Activated CD8-positive, alpha-beta T cell treated with anti-CD3 and anti-CD28 coated beads for 36 hours (primary cell): ENCODE measurements at places on chromosomes 3 and 15.

DNA sequence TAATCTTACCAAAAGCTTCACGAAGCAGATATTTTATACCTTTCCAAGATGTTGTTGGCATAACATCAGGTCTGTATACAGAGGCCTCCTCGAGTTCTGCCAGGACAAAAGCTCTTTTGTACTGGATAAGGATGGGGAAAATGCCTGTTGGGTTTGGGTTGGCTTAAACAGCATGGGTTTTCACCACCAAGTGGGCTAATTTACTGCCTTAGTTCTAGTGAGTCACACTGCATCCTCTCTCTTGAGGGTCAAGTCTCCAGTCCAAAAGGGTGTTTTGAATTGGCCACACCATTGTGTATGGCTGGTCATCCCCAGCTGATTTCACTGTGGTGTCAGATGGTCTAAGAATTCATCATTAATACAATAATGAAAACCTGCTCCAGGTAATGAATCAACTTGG lies 26.1 kb upstream of the BHLHE40 start:
- H3K4me1 ChIP-seq = no peaks in the 10 kb centered on the region
- H3K36me3 ChIP-seq = no peaks in the 10 kb centered on the region
- no peaks in the 10 kb centered on the region for H3K27me3 ChIP-seq
- DNase-seq = no peak
- H3K27ac ChIP-seq = no peak overlapping the region

DNA sequence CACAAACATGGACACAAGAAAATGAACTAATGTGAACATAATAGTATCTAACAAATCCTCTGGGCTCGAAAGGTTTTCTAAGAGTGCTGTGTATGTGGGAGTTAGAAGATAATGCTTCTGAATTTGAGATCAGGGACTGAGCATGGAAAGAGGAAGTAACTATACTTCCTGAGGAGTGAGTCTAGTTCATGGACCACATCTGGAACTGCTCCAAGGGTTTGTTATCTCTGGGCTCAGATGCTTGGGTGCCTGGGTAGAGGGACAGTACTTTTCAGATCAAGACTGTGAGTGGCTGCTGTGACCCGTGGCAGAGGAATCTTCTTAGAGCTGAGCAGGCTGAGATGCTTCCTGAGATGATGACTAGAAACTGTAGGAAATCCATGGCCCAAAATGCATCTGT lies 28.5 kb downstream of the TBC1D23 start:
- H3K36me3 ChIP-seq = peaks cover 12% of the 10 kb centered on the region
- H3K27me3 ChIP-seq = no peaks in the 10 kb centered on the region
- no peak for DNase-seq
- H3K4me1 ChIP-seq = no peaks in the 10 kb centered on the region
- no peak overlapping the region for H3K27ac ChIP-seq
- no peak overlapping the region for H3K4me3 ChIP-seq

DNA sequence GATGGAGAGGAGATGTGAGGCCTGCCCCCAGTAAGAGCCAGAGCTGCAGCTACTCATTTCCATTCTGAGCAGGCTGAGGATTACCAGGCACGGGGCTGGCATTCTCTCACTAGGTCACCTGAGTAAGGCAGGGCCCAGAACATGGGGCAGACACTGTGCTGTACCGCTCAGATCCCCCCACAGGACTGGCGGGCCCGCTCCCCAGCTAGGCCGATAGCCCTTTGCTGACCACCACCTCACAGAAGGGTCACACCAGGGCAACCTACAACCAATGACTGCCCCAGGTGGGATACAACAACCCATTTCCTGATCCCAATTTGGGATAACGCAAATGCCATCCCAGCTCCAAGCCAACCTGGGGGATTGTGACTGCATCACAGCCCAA lies 52.5 kb downstream of the OXNAD1 start:
- no peaks in the 10 kb centered on the region for H3K27me3 ChIP-seq
- peaks cover 86% of the 10 kb centered on the region for H3K4me1 ChIP-seq
- no peak overlapping the region for H3K4me3 ChIP-seq
- no peak for DNase-seq
- peak overlapping the region; percentile 96 for H3K27ac ChIP-seq
- peaks cover 85% of the 10 kb centered on the region for H3K36me3 ChIP-seq

- peaks cover 2% of the 10 kb centered on the region for H3K27me3 ChIP-seq
- peak overlapping the region; percentile 93 for H3K27ac ChIP-seq
- peak overlapping the region; percentile 56 for H3K4me3 ChIP-seq
- peaks cover 70% of the 10 kb centered on the region for H3K4me1 ChIP-seq
Observed at GRCh38 chr3:5011555-5012256, 32.5 kb downstream of the BHLHE40 start.

GRCh38 chr3:41450416-41451231 lies 251.3 kb downstream of the CTNNB1 start:
- H3K4me1 ChIP-seq = no peaks in the 10 kb centered on the region
- DNase-seq = no peak
- H3K4me3 ChIP-seq = no peak overlapping the region
- H3K27ac ChIP-seq = no peak overlapping the region
- no peaks in the 10 kb centered on the region for H3K27me3 ChIP-seq

- H3K36me3 ChIP-seq = no peaks in the 10 kb centered on the region
- H3K4me3 ChIP-seq = no peak overlapping the region
- no peak overlapping the region for H3K27ac ChIP-seq
- H3K27me3 ChIP-seq = no peaks in the 10 kb centered on the region
Observed at GRCh38 chr3:40191850-40192448, 117.6 kb upstream of the EIF1B start.

DNA sequence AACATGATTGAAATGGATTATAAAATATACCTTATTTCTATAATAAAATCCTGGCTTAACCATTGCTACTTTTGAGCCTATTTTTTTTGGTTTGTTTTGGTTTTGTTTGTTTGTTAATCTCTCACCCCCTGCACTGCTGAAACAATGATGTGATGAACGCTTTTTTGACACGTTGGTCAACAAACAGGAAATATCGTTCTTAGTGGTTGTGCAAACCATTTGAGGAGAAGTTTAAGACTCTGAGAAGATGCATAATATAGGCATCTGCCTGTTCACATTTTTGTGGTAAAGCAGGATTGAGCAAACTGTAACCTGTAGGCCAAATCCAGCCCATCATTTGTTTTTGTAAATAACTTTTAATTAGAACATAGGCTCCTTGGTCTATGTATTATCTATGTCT lies 75.5 kb upstream of the MDFIC2 start:
- H3K36me3 ChIP-seq = no peaks in the 10 kb centered on the region
- no peak overlapping the region for H3K4me3 ChIP-seq
- peaks cover 3% of the 10 kb centered on the region for H3K27me3 ChIP-seq
- DNase-seq = no peak
- H3K4me1 ChIP-seq = no peaks in the 10 kb centered on the region

DNA sequence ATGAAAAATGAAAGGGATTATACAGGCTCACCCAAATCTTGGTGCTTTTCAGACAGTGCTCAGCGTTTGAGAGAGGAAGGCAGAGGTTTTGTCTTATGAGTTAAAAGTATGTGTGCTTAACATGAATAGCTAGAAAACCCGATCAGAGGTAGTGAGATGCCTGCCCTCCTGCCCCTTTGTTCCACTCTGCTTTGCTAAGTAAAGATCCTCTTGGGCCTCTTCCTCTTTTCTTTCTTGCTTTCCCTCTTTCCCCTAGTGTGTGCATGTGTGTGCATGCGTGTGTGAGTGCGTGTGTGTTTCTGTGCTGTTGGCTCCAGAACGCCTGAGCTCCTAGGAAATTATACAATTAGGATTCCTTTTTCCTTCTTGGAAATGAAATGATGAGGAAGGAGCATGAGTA lies 261.3 kb upstream of the NR2E3 start:
- no peaks in the 10 kb centered on the region for H3K36me3 ChIP-seq
- no peak overlapping the region for H3K4me3 ChIP-seq
- H3K4me1 ChIP-seq = no peaks in the 10 kb centered on the region
- no peak overlapping the region for H3K27ac ChIP-seq
- DNase-seq = no peak

DNA sequence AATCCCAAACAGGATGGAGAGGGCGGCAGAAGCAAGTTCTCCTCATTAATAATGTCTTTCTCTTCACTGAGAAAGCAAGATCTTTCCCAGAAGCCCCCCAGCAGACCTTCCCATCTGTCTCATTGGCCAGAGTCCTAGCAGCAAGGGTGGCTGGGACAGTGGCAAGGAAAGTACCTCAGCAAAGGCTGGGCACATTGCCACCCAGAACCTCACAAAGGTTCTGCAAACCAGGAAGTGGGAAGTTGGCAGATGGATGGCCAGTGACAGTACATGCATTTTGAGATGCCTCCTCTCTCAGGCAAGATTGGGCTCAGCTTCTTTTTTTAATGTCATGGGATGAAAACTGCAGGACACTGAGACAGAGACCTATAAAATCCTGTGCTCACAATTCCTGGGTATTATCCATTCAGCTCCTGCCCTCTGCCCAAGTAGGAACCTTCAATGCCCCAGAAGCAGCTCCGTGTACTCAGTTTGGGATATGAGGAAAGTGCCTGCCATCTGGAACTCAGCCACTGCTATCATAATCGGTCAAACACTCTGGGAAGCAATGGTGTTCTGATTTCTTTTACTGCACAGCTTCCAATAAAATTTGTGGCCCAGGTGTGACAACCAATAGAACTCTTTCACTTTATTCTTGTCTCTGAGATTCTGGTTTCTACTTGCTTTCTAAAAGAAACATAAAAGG lies 25.5 kb downstream of the DPH3 start:
- peaks cover 8% of the 10 kb centered on the region for H3K4me1 ChIP-seq
- H3K36me3 ChIP-seq = no peaks in the 10 kb centered on the region
- DNase-seq = no peak
- H3K4me3 ChIP-seq = no peak overlapping the region

DNA sequence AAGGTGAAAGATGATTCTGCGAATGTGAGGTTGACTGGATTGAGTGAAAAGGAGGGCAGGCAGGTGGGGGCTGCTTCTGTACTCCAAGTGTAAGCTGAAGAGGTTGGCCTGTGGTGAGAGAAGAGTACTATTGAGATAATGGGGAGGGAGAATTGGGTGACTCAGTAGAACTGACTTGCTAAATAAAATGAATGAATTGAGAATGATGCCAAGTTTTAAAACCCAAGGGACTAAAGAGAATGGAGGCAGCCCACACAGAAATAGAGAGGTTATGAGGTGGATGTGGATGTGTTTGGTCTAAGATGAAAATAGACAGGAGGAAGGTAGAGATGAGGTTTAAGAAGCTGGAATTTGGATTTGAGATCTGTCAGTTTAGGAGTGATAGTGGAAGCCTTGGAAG lies 5.9 kb downstream of the MME start:
- DNase-seq = no peak
- peaks cover 13% of the 10 kb centered on the region for H3K27me3 ChIP-seq
- no peaks in the 10 kb centered on the region for H3K36me3 ChIP-seq
- H3K27ac ChIP-seq = no peak overlapping the region
- no peaks in the 10 kb centered on the region for H3K4me1 ChIP-seq

DNA sequence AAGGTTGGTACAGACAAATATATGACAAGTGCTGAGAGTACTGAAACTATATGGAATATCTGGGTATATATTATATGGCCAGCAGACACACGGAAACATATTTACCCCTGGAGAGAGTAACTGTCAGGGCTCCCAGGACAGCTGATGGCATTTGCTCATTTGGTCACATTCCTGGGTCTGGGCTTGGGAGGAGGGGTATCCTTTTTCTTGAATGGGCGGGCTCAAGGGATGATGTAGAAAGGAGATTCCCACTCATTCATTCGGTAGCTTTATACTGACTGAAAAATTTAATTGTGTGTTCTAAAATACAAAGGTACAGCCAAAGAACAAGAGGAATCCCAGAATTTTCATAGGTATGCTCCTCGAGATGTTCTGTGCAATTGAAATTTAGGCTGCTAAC lies 131.0 kb downstream of the KCNAB1 start:
- DNase-seq = no peak
- no peak overlapping the region for H3K4me3 ChIP-seq
- peaks cover 11% of the 10 kb centered on the region for H3K27me3 ChIP-seq
- no peak overlapping the region for H3K27ac ChIP-seq
- no peaks in the 10 kb centered on the region for H3K4me1 ChIP-seq
- no peaks in the 10 kb centered on the region for H3K36me3 ChIP-seq

DNA sequence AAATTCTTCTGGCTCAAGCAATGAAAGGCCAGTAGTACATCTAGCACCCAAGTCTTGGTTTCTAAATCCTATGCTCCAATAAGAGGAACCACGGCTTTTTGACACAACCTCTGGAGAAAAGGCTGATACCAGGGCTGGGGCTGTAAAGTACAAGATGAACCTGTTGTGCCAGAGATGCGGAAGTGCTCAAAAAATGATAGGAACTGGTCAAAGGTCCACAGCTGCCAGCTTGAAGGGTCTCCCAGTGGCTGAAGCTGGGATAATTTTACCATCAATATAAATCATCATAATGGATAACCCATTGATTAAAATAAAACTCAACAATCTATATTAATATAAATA lies 558 bp upstream of the NCEH1 start:
- H3K27me3 ChIP-seq = no peaks in the 10 kb centered on the region
- peak overlapping the region; percentile 89 for H3K4me3 ChIP-seq
- no peaks in the 10 kb centered on the region for H3K36me3 ChIP-seq
- H3K27ac ChIP-seq = peak overlapping the region; percentile 73

DNA sequence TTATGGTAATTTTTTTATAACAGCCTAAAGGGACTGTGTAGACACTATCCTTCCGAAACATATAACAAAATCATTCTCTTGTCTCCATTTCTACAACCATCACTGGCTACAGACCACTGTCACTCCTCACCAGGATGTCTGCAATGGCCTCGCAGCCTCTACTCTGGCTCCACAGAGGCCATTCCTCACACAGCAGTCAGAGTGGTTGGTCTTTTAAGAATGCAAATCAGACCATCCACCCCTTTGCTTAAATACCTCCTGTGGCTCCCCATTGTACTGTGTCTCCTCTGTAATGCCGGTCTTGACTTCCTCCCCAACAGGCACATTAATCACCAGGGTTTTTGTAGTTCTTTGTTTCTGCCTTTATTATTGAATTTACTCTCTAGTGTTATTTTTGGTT lies 344.8 kb downstream of the ERC2 start:
- DNase-seq = no peak
- H3K4me1 ChIP-seq = no peaks in the 10 kb centered on the region
- no peaks in the 10 kb centered on the region for H3K27me3 ChIP-seq
- H3K27ac ChIP-seq = no peak overlapping the region

- DNase-seq = no peak
- no peak overlapping the region for H3K4me3 ChIP-seq
- peak overlapping the region; percentile 62 for H3K27ac ChIP-seq
Observed at GRCh38 chr3:108053067-108053466, 37.8 kb downstream of the CD47 start.

DNA sequence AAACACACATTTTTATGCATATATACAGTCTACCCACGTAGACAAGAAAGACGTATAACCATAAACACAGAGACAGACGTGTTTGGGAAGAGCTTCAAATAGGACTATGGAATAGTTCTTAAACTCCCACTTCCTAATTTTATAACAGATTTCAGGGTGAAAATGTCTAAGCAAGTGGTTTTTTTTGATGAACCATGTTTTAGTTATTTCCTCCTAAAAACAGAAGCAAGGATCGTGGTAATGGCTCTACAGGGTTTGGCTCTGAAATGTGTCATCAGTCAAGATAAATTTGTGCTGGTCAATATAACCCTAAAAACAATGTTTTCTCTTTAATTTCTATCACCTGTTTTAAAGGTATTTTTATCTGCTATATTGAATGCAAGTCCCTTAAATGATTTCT lies 58.2 kb downstream of the FMN1 start:
- no peak overlapping the region for H3K27ac ChIP-seq
- H3K36me3 ChIP-seq = no peaks in the 10 kb centered on the region
- no peaks in the 10 kb centered on the region for H3K4me1 ChIP-seq
